ENCODE measurements at places on chromosomes 1 and 21.

- DNase-seq, result no peak
Measured at GRCh38 chr1:116386042-116386441, 13.0 kb downstream of the ATP1A1 start.

DNA sequence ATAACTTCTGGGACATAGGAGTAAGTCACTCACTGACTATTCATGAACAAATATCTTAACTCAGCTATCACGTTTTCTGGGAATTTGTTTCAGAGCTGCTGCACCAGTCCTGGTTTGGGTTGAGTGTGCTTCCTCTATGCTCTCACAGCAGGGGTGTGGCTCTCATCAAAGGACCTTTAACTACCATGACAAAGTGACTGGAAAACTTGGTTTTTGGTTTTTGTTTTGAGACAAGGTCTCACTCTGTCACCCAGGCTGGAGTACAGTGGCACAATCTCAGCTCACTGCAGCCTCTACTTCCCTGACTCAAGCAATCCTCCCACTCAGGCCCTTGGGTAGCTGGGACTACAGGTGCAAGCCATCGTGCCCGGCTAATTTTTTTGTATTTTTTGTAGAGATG is 4.1 kb downstream of the ILDR2 start:
- no peak for DNase-seq

GRCh38 chr1:180586671-180587155 is 27.9 kb downstream of the OVAAL start:
- no peak for DNase-seq

DNA sequence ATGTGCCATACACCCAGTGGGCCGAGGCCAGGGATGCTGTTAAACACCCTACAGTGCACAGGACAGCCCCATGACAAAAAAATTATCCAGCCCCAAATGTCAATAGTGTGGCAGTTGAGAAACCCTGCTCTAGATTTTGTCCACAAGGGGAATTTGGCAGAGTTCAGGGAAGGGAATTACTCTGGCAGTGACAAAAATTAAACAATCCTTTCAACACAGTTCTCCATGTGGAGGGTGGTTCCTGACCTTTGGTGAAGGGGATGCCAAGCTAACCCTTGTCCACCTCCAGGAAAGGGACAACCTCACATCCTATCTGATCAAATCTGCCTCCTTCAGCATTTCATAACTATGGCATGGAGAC is 28.4 kb upstream of the CD84 start:
- no peak for DNase-seq

GRCh38 chr1:26838474-26839338 is 12.2 kb downstream of the ZDHHC18 start:
- no peak for DNase-seq
